CD4-positive, alpha-beta T cell treated with Interleukin-10 for 1 hour (primary cell): ENCODE measurements at places on chromosomes 3 and 15.

- DNase-seq = no peak
Measured at GRCh38 chr15:58582160-58582559, 150.4 kb downstream of the LIPC start.

DNA sequence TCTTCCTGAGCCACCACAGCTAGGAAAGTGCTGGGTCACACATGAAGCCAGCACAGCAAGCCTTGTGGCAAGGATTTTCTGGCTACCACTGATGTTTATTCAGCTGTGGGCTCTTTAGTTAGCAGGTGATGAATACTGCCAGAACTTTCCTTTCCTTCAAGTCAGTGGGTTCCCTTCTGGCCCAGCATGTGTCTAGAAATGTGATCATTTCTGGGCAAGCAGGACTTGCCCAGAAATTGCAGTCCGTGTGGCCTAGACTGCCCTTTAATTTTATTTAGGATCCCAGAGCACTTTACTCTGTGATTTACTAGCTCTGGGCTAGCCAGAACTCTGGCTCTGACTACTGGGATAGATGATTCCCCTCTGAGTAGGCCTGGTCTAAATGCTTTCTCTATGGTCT lies 397.5 kb downstream of the ZIC4 start:
- DNase-seq = no peak

- DNase-seq = no peak
Measured at GRCh38 chr3:70824078-70824477, 511.6 kb upstream of the MDFIC2 start.

GRCh38 chr3:40341671-40342070 lies 32.2 kb downstream of the EIF1B start:
- no peak for DNase-seq

GRCh38 chr15:55237219-55238130 lies 40.7 kb upstream of the RSL24D1 start:
- DNase-seq = no peak

- no peak for DNase-seq
Measured at GRCh38 chr15:78714890-78715289, 73.9 kb upstream of the CHRNB4 start.

- DNase-seq = no peak
Measured at GRCh38 chr3:140316868-140317400, 360.9 kb upstream of the TRIM42 start.

- DNase-seq = no peak
Measured at GRCh38 chr15:88802991-88803240, 320 bp upstream of the ACAN start.

- no peak for DNase-seq
Measured at GRCh38 chr3:62128051-62128450, 245.3 kb downstream of the FEZF2 start.

- DNase-seq = no peak
Measured at GRCh38 chr15:62141643-62142588, 23.2 kb downstream of the C2CD4B start.

DNA sequence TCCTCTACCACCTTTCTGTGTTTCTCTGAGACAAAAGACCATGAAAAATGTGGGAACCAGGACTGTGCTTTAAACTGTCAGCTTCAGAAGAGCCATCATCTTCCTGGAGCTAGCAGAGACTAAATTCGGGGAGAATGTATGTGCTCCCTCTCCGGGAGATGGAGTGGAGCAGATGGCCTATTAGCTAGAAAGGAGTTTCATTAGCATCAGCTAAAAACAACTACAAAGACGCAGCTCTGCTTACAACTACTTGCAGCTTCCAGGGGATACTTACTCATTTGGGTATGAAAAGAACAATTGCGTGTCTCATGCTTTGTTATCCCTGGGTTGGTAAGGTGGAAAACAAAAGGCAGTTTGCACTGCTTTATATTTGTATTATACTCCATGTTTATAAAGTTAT lies 159.6 kb downstream of the MFSD1 start:
- no peak for DNase-seq

DNA sequence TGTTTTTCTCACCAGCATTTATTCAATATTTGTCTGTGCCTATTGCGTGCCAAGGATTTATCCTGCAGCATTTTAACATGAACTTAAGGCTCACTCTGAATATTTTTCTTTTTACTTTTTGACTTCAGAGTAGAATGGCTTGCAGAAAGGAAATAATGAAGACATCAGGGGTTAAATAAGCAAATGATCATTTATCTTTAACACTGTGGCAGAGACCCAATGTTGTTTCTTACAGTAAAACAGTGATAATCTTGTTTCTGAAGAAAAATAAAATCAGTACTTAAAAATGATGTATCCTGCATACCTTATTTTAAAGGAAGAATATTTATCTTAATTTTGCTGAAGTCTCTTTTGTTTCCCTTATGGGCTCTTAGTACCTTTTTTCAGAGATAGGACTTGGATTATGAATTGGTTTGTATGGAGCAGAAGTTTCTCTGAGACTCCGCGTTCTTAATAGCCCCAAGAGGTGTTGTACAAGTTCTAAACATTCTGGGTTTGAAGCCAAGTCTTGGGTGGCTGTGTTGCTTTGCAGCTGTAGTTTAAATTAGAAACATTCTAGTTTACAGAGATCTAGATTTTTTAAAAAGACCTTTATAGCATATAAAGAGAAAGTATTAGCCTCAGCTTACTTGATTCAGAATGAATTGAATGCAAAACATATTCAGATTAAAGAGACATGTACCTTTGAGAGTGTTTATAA lies 40.5 kb downstream of the COL6A6 start:
- DNase-seq = no peak

GRCh38 chr3:55721716-55722484 lies 234.8 kb upstream of the WNT5A start:
- DNase-seq = no peak

DNA sequence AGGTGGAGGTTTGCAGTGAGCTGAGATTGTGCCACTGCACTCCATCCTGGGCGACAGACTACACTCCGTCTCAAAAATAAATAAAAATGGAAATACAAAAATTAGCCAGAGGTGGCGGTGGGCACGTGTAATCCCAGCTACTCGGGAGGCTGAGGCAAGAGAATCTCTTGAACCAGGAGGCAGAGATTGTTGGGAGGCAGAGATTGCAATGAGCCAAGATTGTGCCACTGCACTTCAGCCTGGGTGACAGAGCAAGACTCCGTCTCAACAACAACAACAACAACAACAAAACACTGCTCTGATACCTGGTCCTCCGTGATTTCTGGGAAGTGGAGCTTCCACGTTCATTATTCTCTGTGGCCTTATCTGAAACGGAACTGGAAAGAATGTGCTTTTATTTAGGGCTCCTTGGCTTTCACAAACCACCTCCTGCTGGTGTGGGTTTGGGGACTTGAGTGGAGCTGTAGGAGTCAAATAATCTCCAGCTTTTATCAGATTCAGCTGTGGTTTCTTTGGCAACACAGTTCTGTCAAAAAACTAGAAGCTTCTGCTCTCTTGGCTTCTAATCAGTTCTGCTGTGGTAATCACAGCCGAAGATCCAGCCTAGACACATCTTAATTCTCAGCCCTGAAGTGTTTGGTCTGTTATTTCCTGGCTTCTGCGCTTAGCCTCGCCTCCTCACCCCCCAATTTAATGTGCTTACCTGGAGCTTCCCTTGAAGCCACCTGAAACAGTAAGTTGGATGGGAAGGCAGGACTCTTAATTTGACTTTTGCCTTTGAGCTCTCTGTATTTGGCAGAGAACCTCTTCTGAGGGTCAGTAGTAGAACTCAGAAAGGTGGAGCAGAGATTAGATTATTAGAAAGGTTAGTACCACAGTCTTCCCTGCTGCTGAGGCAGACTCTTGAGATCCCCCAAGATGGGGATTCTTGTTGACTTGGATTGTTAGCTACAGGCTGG lies 21.4 kb downstream of the IRAK2 start:
- DNase-seq = peak; percentile 52

DNA sequence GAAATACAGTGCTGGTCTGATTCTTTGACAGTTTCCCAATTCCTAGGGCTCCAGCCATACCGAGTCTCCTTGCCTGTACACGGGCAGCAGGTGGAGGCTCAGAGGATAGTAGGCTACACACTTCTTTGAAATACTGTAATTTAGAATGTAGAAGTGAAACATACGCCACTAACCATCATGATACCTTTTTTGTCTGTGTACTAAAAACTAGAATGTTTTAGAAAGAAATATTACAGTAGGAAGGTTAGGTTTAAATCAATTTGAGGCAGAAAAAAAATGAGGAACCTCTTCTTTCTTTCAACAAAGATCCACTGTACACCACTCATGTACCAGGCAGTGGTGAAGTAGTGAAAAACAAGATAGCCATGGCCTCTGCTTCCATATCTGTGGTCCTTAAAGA lies 354.7 kb downstream of the MCTP2 start:
- no peak for DNase-seq

- DNase-seq = no peak
Measured at GRCh38 chr15:85564686-85565085, 184.3 kb downstream of the AKAP13 start.

DNA sequence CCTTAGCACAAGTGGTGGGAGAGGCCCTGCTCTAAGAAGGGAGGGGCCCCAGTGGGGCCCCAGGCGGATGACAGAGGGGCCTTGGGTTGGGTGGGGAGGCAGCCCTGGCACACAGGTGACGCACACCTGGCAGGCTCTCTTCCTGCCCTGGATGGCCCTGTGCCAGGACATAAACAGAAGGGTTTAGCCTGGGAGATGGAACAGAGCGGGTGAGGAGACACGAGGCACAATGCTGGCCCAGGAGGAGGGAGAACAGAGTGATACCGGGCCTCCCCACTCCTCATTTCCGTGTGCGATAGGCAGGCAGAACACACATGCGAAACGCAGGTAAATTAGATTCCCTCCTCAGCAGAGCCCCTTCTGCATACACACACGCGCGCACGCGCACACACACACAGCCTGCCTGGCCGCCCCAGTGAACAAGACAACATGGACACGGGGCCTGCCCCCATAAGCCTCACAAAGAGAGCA lies 39.8 kb downstream of the IDH2 start:
- peak; percentile 42 for DNase-seq

DNA sequence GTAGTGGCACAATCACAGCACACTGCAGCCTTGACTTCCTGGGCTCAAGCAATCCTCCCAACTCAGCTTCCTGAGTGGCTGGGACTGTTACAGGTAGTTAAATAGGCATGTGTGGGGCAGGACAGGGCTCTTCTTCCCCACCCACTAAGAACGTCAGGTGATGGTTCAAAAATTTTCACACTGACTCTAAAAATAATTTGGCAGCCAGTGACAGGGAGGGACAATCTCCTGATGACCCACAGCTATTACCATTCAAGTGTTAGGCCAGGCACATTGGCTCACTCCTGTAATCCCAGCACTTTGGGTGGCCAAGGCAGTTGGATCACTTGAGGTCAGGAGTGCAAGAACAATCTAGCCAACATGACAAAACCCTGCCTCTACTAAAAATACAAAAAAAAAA lies 12.2 kb upstream of the TRMT10C start:
- DNase-seq = no peak

GRCh38 chr15:49645941-49646340 lies 25.1 kb downstream of the DTWD1 start:
- no peak for DNase-seq

- DNase-seq = no peak
Measured at GRCh38 chr3:136929977-136930670, 27.7 kb upstream of the IL20RB start.

GRCh38 chr3:45908761-45909160 lies 22.4 kb downstream of the CCR9 start:
- no peak for DNase-seq

- DNase-seq = peak; percentile 37
Measured at GRCh38 chr15:99343881-99344551, 92.7 kb downstream of the LRRC28 start.

DNA sequence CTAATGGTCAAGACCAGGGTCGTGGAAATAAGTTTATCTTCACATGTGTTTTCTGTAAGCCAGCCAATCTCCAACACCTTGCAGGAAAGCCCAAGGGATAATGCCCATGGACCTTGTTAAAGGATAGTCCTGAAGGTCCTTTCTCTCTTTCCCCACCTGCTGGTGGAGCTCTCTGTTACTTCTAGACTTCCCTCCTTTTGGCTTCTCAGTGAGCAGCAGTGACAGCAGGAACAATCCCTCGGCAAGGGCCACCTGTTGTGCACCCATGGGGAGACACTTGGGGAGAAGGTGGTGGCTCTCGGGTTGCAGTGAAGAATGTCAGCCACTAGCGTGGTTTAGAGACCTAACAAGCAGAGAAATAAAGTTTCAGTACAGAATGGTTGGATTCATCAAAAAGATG lies 84.0 kb upstream of the OSBPL11 start:
- no peak for DNase-seq

- no peak for DNase-seq
Measured at GRCh38 chr3:113498221-113499005, 16.5 kb downstream of the SPICE1 start.

GRCh38 chr3:22713936-22714335 lies 489.2 kb upstream of the UBE2E2 start:
- no peak for DNase-seq

DNA sequence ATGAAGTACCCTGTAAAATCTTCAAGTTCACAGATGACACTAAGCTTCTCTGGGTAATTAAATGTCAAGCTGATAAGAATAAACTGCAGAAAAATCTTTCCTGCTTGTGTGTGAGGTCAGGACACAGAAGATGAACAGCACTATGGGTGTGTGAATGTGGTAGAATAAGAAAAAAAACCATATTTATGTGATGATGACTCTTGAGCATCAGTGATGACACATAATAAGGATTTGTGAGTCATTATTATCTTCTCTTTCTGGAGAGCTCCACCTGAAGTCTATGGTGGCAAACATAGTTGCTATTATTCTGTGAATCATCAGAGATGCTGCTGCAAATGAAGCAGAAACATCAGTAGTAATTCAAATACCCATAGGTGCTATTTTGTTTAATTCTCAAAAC lies 422.4 kb downstream of the DIPK2A start:
- no peak for DNase-seq

DNA sequence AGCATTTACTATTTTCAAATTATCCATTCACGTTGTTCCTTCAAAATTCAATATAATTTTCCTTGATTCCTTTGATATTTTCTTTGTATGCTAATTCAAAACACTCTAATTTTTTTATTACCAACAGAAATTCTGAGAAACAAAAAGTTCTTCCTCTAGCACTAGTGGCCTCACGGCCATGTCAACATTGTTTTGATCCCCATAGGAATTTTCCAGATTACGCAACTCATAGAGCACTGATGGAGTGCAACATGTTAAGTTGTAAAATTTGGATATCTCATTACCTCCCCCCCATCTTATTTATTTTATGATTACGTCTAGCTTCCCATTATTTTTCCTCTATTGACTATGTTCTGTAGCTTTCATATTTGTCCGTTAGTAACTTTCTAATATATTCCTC lies 745.3 kb downstream of the TUSC7 start:
- no peak for DNase-seq

DNA sequence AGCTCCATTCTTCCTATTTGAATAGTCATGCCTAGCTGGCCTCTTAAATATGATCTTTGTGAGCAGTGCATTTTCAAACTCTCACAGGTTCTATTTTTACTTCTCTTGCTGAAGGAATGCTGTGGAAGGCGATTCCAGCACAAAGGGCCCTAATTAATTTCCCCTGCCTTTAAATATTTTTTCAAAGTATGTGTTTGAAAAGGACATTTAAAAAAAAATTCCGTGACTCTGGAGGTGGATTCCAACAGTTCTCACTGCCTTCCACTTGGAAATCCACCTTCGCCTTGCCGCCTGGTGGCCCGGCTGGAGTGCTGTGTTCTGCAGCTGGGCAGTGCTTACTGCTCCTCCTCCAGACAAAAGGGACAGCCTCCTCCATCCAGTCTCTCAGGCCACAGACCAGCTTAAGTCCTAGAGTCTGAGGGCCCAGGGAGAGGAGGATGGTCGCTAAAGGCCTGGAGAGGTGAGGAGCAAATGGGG lies 61.5 kb upstream of the CORO2B start:
- DNase-seq = no peak
